ENCODE measurements at places on chromosomes 6 and 20.

DNA sequence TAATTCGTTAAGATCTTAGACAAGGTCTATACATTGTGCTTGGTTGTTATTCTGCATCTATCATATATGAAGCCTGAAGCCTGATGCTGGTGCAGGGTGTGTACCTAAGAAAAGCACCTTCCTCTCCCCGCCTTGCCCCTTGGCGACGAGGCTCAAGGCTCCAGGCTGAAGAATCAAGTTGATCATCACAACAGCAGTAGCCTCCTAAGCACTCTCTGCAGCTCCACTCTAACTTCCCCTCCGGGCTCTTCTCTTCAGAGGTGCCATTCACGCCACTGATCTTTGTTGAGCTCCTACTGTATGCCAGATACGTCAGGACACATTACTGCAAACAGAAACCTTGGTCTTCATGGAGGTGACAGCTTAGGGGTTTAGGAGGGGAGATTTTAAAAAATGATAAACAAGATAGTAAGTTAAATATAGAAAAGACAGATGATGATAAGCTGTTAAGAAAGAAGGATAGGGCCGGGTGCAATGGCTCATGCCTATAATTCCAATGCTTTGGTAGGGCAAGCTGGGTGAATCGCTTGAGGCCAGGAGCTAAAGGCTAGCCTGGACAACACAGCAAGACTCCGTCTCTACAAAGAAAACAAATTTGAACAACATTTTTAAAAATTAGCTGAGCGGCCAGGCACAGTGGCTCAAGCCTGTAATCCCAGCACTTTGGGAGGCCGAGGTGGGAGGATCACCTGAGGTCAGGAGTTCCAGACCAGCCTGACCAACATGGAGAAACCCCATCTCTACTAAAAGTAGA, 38.4 kb upstream of the ZNF217 start:
- DNase-seq = no peak

DNA sequence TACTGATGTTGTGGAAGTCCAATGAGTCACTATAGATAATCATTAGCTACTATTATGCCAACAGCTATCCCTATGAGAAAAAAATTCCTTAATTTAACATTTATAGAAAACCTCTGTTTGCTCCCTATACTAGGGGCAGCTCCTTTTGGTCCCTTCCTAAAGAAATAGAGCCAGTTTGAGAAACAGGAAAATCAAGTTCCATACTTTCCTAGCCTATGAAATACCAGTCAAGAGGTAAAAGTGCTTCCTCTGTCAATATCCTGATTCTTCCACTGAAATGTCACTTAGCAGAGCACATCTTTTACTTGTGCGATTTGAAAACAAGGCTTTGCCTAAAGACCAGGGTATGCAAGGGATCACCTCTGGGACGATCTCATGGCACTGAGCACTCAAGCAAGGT, 14.5 kb upstream of the TRIM39 start:
- no peak for DNase-seq

GRCh38 chr6:5422321-5422915, 161.1 kb downstream of the FARS2 start:
- no peak for DNase-seq

- DNase-seq = no peak
These were observed 114.0 kb upstream of the FKBP1C start for GRCh38 chr6:63097222-63097621.

GRCh38 chr6:157574851-157575424, 193.9 kb downstream of the ZDHHC14 start:
- DNase-seq = no peak

GRCh38 chr6:14693301-14694192, 552.3 kb upstream of the JARID2 start:
- DNase-seq = no peak

- DNase-seq = no peak
These were observed 53.9 kb downstream of the AKAP12 start for GRCh38 chr6:151293688-151294016.

DNA sequence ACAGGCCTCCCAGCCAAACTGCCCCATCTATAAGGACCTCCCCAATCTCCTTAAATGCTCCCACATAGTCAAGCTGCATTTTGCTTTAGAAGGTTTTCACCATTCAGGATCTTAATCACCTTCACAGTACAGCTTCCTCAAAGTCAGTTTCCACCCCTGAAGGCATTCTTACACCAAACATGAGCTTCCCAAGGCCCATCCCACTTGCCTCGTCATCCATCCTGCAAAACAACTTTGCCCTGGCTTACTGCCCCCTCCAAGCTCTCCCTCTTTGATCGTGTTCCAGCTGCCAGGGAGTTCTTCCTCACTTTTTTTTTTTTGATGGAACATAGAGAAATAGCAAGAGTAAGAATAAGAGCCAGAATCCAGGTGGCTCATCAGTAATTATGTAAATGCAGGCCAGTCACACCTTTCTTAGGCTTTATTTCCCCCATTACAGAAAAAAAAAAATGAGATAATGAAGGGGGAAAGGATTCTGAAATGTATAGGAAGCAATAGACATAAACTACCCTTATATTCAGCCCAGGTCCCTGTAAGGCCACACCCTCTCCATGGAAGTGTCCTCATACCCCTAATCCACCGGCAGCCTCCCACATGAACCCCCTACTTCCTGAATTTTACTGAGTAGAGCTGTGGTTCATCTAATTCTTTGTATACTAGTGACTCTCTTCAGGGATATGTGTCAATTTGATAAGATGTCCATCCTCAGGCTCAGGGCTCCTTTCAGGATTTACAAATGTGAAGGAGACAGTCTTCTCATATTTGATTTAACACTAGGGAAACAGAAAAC, 12.7 kb downstream of the TRIM27 start:
- DNase-seq = no peak

- DNase-seq = no peak
These were observed 132.4 kb downstream of the CFAP61 start for GRCh38 chr20:20184706-20185105.

- no peak for DNase-seq
These were observed 9.7 kb upstream of the GCNT2 start for GRCh38 chr6:10511477-10511876.

- no peak for DNase-seq
These were observed 144.6 kb downstream of the TSHZ2 start for GRCh38 chr20:53116733-53117132.

DNA sequence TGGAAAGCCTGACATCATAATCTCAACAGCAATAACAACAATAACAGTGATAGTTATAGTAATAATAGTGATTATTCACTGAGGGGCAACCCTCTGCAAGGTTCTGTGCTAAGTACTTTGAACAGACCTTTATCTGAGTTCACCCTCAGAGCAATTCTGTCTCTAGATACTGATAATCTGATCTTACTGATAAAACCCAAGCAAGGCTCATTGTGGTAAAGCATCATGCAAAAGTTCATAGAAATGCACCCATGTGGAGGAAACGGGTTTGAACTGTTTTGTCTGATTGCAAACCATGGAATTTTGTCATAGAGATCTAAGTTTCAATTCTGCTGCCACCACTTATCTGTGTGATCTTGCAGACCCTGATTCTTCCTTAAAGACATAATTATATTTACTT, 1.3 kb upstream of the KIAA0408 start:
- DNase-seq = no peak

DNA sequence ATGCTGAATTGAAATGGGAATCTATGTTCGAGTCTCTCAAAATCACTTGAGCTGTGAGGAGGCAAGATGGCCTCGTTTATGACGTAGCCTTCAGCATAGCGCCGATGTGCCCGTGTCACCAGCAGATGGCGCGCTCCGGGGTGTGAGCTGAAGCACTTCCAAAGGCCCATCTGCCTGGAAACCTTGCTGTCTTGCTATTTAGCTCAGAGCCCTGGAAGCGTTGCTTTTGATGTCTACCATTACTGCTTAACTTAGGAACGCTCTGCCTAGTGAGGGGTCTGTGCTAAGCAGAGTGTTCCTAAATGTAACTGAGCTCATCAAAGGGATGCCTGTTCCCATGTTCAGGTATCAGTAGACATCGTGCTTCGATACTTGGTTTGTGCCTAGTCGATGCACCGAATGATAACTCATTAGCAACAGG, 67.7 kb downstream of the SYCP2L start:
- DNase-seq = no peak

- no peak for DNase-seq
These were observed 150.3 kb downstream of the SYCP2 start for GRCh38 chr20:59782986-59783640.

- no peak for DNase-seq
These were observed 63.3 kb downstream of the HDGFL1 start for GRCh38 chr6:22632581-22633145.

- no peak for DNase-seq
These were observed 135.8 kb downstream of the PXDC1 start for GRCh38 chr6:3615391-3616380.

DNA sequence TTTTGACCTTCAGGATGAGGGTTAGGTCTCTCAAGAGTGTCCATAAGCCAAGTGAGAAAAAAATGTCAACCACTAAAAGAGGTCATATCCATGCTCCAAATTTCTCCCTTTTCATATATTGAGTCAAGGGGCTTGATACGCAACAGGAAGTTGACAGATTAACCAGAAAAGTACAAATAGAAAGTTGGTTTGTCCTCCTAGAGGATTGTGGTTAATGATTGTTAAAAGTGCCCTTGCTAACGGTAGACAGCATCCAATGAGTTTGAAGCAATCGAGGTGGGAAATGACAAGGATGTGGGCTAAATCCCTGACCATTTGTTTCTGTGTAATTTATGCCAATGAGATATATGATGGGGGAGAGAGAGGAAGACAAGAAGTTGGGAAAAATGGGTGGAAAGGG, 18.1 kb upstream of the HBS1L start:
- no peak for DNase-seq

DNA sequence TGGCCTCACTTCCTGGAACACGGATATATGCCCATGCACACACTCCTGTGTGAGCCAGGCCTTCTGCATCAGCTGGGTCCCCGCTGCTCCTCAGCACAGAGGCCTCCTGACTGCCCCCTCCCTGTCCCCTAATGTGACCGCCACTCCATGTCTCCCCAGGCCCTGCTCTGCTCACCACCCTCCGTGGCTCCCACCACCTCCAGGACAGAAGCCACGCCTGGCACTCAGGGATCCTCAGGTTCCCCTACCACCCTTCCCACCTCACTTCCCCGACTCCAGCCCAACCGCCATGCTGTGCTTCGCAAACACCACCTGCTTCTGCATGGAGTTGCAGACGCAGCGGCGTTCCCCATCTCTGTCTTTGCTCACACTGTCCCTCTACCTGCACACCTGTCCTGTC, 4.3 kb upstream of the SRC start:
- no peak for DNase-seq

DNA sequence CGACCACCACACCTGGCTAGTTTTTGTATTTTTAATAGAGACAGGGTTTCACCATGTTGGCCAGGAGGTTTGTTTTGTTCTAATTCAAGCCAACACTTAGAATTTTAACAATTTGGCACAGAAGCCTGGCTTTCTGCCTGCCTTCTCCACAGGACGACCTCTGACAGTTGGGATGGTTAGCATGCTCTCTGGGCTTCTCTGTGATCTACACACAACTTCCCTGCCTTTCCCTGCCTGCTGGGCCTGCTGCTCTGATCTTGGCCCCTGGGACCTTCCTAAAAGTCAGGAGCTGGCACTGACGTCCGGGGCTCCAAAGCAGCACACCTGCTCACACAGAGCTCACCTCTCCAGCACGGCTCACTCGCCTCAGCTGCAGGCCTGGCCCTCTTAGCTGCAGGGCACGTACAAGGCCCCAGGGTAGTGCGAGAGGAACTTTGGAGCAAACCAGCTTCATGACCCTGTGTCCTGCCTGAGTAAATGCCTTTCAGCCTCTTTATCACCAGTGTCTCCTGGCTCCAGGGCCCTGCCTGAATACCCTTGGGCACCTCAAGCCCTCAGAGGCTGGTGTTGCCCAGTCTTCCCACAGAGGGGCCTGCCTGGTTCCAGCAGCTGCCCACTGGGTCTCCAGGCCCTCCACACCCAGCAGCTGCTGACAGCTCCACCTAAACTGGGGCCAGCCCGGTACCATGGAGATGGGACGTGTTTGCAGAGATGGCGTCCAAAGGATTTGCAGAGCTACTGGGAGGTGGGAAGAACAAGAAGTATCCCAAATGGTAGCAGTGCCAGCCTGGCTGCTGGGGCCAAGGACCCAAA, 96.0 kb downstream of the PSMB1 start:
- no peak for DNase-seq

GRCh38 chr20:1993986-1994385, at the start of gene PDYN:
Gene PDYN (minus strand): TSS chr20:1994058. CDS start chr20:1983084, 10,974 bp downstream.
- no peak for DNase-seq

DNA sequence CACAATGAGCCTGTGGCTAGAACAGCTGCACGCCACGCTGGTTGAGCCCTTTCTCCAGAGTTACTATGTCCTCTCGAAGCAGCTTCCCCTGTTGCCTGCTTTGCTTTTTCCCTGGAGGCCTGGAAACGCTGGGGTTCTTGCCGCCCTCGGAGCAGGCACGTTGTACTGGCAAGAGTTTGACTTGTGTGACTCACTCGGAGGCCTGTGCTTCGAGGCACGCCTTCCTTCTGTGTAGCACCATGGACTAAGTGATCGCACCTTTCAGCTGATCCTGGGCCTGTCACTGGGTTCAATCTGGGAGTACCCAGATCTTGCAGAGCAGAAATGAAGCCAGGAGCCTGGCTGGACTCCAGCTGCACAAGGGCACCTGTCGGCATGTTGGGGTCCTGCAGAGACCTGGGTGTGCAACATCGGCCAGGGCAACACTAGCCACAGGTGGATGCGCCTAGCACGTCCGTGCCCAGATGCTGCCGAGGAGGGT, 5.2 kb downstream of the INSM1 start:
- no peak for DNase-seq

DNA sequence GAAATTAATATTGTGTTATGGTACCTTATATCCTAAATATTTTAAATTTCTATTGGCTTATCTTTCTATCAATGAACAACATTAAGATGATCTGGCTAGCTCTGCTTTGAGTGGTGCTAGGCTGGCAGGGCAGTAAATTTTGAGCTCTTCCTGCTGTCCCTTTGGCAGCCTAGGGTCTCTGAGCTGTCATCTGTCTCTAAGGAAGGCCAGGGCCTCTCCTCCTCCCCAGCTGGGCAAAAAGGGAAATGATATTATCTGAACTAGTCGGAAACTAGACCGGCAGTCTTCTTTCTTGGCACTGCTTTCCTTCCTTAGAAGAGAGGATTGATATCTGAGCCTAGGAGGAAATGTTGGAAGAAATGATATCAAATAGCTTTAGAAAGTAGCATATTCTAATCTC, 176.7 kb upstream of the BTBD3 start:
- DNase-seq = no peak

DNA sequence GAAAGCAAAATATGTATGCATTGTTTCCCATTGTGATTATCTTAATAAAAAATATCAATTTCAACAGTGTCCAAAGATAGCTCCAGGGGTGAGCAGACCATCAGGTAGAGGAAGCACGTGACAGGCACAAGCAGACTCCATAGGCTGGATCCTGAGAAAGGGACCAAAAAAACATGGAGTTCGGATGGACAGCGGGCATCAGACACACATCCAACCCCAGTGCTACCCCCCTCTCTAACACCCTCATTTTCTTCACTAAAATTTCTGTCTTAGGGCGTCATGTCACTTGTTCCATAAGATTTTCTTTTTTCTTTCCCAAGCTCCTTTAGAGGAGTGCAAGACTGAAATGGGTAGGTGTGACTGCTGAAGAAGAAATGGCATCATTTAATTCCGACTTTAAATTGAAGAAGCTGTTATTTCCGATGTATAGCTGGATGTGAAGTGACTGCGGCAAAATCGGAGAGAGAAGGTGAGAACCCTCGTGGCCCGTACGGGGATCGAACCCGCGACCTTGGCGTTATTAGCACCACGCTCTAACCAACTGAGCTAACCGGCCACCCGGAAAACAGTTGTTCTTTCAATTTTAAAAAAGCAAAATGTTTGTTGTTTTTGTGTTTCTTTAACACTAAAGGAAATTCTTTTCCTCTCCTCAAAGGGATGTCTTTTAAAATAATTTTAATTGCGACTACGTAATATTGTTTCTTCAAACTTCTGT, 10.3 kb upstream of the PRSS16 start:
- DNase-seq = no peak

GRCh38 chr20:4134861-4135379, 119.6 kb upstream of the RNF24 start:
- DNase-seq = no peak

All from NCI-H2081 treated with DMSO at 0.1 percent for 48 hours (cell line).